ENCODE measurements at places on chromosomes 2 and 18.

DNA sequence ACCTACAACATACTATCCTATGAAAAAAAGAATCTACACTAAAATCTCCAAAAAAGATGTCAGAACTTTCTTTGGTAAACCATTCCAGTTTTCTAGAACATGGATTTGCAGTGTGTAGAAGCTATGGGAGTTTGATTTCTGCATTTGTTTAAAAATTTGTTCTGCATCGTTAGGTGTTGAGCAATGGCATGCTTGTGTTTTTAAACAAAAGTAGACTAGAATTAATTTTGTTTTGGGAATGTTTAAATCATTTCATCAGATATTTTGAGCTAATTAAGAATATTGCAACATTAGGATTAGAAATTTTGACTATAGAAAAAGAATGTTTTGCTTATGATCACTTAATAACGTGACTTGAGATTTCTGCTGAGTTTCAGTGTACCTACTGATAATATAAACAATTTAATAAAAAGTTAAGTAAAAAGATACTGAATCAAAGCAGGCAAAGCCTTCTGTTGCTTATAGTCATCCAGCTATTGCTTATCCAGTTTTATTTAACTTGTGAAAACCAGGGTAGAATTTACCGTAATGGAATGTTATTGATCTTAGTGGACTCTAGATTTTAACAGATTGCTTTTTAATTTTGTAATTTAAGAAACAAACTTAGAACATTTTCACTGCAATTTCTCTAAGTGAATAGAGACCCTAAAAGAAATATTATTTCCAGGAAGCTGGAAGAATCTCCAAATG is 7.2 kb upstream of the TMEM182 start:
- DNase-seq = no peak

DNA sequence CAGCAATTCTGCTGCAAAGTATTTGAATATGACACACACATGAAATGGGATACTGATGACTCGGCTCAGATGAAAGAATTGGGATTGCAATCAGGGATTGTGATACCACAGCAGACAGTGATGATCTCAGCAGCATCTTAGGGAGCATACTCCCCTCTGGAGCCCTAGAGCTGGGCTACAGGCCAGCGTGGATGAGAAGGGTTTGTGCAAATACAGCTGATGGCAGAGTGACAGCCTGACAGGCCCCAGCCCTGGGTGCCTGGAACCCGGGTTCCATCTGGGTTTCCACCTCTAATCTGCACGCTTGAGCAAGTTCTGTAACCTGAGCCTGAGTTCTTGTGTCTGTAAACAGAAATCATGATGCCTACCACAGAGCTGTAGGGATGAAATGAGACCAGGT is 418.0 kb downstream of the LRATD1 start:
- DNase-seq = no peak

DNA sequence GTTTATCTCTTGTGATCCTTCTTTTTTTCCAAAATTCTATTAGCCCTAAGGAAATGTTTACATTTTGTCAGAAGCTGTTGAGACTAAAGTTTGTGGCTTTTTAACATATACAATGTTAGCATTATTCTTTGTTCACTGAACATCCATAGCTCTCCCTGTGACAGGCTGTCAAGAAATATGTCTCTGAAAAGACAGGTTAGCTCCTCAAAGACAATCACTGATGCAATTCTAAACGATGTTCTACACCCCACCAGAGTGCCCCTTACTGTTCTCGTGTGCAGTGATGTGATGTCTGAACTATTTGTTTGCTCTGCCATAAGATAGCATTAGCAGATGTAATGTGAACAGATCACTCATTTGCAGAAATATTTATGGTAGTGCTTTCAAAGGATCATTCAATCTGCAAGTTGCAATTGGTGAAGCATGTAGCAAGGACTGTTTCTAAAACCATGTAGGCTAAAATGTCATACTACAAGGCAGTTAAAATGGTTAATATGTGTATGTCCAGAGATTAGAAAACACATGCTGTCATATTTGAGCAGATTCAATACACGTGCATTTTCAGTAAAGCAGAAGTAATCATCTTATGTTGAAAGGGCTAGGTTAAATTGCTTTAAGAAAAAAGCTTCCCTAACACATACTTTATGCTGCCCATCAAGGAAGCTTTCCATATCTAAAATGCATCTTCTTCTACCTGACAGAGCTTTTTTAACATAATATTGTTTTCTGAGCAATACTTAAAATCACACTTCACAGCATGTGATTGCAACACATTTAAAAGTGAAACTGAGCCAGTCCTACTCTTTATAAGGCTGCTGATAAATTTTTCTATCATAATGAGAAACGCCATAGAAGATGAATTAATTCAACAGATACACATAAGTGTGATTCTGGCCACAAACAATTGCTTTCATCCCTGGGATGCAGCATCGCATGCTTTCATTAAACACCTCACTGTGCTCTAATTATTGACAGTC is 285.7 kb upstream of the UBE2E3 start:
- no peak for DNase-seq

DNA sequence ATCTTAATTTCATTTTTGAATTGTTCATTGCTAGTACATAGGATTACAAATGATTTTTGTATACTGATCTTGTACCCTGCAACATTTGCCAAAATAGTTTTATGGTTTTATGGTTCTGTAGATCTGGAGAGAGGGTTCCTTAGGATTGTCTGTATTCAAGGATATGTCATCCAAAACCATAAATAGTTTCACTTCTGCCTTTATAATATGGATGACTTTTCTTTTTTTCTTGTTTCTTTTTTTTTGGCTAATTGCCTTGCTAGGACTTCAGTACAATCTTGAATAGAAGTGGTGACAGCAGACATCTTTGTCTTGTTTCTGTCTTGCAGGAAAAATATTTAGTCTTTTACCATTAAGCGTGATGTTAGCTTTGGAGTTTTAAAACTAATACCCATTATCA is 383.9 kb upstream of the HS6ST1 start:
- DNase-seq = no peak

DNA sequence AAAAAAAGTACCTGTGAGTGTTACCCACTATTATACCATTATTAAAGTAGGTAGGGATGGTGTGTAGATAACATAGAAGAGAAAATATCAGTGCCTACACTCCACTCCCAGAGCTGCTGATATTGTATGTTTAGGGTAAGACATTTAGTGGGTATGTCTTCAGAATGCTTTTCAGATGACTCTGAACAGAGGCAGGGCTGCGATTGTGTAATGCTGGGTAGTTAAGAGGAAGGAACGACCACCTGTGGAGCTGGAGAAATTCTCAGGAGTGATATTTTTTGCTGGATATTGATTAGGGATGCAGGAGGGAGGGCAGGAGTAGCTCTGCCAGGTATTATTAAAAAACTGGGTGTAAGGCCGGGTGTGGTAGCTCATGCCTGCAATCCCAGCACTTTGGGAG is 2.8 kb downstream of the CNOT11 start:
- DNase-seq = no peak

DNA sequence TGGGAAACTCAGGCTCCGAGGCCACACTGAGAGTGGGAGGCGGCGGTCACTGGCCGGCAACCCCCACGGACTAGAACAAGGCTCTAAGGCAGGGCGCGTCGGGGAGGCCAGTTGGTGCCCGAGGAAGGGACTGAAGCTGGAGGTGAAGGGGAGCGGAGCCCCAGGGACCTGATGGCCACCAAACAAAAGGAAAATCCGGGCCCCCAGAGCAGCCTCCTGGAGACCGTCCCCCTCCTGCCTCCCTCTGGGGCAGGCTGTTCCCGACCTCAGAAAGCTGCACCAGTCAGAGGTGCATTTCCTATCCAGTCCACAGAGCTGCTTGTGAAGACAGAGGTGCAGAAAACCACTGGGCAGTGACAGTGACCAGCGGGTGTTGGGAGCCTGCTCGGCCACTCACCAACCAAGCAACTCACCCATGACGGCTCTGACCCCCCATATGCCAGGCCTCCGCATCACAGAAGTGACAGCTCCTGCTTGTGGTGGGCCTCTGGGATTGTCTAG is 172.7 kb downstream of the TWIST2 start:
- peak; percentile 40 for DNase-seq

- DNase-seq = no peak
Measured at GRCh38 chr2:189526241-189526640, 54.3 kb downstream of the SLC40A1 start.

DNA sequence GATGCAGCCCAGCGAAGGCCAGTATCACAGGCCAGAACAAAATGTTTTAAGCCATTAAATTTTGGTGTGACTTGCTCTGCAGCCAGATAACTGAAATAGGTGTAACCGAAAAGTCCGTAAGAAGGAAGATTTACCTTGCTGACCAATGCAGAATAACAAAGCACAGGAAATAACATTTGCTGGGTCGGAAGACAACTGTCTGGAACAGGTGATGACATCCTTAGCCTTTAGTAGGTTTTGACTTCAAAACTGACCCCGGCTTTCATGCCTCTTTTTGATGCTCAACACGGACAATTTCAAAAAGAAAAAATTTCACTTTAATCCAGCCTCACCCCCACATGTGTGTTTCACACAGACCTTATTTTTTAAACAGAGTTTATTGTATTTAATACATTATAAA is 93.7 kb downstream of the KCTD1 start:
- no peak for DNase-seq

- DNase-seq = peak; percentile 73
Measured at GRCh38 chr2:170530284-170530745, 184.8 kb upstream of the SP5 start.

DNA sequence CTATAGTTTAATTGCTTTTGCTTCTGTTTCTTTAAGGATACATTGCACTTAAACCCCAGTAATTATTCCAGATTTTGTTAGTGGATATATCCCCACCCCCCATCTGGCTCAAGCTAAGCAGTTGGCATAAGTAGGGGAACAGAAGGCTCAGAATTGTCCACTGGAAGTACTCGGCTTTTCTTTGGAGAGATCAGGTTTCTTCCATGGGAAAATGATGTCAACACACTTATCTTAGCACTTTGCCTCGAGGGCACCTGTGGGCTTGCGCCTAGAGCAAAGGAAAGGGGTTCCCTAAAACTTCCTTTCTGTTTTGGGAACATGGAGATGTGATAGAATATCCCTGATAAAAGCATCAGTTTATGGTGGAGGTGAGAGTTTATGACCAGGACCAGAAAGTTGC is 130.6 kb downstream of the FMNL2 start:
- no peak for DNase-seq

- DNase-seq = no peak
Measured at GRCh38 chr18:22108674-22109073, 60.7 kb upstream of the GATA6 start.

- no peak for DNase-seq
Measured at GRCh38 chr2:63788071-63788470, 53.6 kb upstream of the UGP2 start.

GRCh38 chr2:159349674-159350299 is 63.3 kb upstream of the WDSUB1 start:
- no peak for DNase-seq

GRCh38 chr18:58495634-58496033 is 133.3 kb downstream of the ALPK2 start:
- no peak for DNase-seq

- DNase-seq = no peak
Measured at GRCh38 chr2:86752934-86753333, 32.8 kb downstream of the RMND5A start.

DNA sequence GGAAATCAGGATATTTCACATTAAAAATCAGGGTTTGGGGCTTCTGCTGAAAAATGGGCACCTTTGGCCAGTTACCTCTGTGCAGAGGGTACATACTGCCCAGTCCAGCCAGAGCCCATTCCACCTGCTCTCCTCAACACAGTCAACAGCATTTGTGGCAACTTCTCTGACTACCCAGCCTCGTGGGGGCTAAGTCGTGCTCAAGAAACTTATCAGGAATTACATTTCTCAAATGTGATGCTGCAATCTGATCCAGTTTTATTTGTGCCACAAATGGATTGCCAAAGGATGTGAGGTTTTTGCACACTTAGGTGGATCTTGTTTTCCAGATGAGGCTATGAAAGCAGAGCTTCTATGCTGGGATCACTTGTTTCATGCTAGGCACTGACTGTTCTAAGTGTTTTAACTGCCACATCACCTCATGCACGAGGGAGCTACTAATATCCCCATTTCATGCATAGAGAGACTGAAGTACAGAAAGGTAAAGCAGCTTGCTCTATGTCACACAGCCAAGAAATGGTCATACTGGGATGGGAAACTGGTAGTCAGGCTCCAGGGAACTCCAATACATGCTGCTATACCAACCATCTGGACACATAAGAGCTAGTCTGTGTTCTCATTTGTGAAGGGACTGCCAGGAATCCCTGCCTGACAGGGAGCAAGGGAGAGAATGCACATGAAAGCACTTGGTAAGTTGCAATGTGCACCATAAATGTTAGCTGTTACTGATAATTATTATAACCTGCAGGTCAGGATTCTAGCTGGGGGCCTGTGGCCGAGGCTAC is 89.0 kb upstream of the HK2 start:
- no peak for DNase-seq

DNA sequence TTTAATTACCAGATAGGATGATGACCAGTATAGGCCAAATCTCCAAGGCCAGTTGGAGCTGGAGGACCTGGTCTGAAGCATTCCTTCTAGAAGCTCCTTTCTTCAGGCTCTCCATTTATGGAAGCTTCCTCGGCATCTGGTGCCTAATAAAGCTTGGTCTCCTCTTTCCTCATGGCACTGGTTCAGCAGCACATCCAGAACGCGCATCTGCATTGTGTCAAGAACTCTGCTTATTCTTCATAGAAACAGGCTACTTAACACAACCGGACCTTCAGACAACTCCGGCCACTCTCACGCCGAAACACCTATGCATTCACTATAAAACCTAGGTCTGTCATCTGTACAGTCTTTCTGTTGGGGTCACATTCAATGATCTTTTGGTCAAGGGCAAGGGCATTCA is 99.8 kb downstream of the COL6A3 start:
- no peak for DNase-seq

DNA sequence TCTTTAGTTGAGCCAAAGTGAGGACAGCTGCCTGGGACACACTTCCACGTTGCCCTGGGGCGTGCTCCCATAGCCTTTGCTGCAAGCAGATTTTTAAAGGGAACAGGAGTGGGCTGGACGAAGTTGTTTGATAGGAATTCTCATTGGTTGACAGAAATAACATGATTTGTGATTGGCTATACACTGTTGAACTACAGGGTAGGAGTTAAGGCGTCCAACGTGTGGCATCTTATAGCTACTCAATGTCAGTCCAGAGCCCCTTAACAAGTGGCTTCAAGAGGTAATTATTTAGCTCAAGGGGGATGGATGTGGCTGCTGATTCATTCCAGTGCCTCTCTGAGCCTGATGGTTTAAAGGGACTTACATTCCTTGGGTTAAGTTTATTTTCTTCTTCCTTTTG is 65.5 kb downstream of the ACAA2 start:
- DNase-seq = no peak

- no peak for DNase-seq
Measured at GRCh38 chr18:8208716-8209115, 400.5 kb upstream of the RAB12 start.

GRCh38 chr2:32701806-32702205 is 74.0 kb downstream of the TTC27 start:
- DNase-seq = no peak

DNA sequence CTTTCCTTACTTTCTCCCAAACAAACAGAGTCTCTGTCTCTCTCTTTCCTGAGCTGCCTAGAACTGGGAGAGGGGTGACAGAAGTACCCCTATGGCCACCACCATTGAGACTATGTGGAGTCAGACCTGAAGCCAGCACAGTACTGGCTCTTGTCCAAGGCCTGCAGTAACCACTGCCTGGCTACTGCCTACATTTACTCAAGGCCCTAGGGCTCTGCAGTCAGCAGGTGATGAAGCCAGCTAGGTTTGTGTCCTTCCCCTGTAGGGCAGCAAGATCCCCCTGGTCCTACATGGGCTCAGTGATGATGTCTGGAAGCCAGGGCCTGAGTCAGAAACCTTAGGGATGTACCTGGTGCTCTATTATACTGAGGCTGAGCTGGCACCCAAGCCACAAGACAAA is 12.2 kb downstream of the MYO3B start:
- DNase-seq = no peak

GRCh38 chr2:2688254-2688653 is 357.2 kb upstream of the MYT1L start:
- no peak for DNase-seq

All from Peyer's patch (tissue), 4 donors.